ENCODE measurements at places on chromosomes 1 and 21.
A peak's percentile ranks its signal among the peaks of the same experiment; 100 is the strongest.

DNA sequence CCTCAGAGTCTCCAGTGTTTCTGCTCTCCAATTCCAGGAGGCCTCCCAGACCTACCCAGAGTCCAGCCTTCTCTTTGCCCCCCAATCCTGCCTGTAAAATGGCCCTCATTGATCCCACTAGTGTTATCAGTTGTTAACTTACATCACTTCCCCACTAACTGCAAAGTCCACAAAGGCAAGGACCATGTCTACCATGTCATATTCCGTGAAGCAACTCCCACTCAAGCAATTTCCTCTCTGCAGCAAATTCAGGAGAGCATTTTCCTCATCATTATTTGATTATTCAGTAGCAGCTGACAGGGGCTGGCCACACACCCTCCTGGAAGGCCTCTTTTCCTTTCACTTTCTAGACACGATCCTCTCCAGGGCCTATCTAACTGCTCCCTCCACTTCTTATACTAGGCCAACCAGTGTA, 153.5 kb downstream of the RERE start:
- DNase-seq, result no peak

- no peak for DNase-seq
Observed at GRCh38 chr21:46457801-46458314, 833 bp upstream of the DIP2A start.

- DNase-seq, result no peak
Observed at GRCh38 chr1:9833632-9834031, 9.9 kb upstream of the CLSTN1 start.

DNA sequence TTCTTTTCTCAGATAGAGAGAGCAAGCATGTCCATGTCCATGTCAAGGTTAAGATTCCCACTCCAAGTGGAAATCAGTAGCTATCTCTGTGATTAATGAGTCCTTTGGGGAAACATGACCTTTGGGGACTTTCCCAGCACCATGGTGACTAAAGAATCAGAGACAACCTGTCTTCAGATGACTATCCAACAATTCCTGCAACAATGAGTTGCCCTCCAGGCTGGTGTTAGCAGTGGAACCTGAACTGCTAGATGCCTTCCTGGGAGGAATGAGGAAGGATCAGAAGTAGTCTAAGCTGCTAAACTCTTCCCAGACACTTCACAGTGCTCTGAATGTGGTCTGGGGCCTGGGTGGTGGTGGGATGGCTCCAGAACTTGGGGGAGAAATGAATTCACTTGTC, 6.5 kb downstream of the S100A9 start:
- DNase-seq, result no peak

DNA sequence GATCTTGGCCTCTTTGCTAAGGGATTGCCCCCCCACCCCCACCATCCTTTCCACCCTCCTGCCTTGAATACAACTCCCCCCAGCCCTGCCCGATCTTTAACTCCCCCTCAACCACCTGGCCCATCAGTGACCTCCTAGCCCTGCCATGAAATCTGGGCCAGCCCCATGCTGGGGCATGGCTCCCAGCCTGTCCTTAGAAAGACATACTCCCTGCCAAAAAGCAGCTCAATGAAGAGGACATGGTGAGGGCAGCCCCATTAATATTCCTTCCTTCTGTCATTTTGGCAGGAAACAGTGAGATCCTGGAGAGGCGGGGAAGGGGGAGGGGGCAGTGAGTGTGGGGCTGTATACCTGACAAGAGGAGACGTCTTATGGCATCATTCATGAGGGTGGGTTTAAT, 66.8 kb upstream of the DISP3 start:
- DNase-seq, result no peak

GRCh38 chr1:245378745-245379144, 224.0 kb downstream of the KIF26B start:
- DNase-seq, result no peak

GRCh38 chr1:35666216-35666615, 24.9 kb upstream of the PSMB2 start:
- DNase-seq, result no peak

- no peak for DNase-seq
Observed at GRCh38 chr1:206979379-206980043, 9.3 kb upstream of the FCAMR start.

DNA sequence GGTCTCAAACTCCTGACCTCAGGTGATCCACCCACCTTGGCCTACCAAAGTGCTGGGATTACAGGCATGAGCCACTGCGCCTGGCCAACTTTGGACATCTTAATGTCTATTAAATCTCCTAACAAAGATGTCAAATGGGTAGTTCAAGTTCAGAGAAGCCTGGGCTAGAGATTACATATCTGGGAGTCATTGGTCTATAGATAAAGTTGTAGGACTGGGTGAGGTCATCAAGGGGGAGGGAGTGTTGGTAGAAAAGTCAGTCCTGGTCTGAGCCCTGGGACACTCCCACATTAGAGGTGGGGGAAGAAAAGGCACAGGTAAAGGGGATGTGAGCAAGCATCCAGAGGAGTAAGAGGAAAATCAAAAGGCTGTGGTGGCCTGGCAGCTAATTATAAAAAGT, 6.6 kb downstream of the UBIAD1 start:
- no peak for DNase-seq

GRCh38 chr1:74584185-74584584, 71.8 kb upstream of the LRRC53 start:
- DNase-seq, result no peak

DNA sequence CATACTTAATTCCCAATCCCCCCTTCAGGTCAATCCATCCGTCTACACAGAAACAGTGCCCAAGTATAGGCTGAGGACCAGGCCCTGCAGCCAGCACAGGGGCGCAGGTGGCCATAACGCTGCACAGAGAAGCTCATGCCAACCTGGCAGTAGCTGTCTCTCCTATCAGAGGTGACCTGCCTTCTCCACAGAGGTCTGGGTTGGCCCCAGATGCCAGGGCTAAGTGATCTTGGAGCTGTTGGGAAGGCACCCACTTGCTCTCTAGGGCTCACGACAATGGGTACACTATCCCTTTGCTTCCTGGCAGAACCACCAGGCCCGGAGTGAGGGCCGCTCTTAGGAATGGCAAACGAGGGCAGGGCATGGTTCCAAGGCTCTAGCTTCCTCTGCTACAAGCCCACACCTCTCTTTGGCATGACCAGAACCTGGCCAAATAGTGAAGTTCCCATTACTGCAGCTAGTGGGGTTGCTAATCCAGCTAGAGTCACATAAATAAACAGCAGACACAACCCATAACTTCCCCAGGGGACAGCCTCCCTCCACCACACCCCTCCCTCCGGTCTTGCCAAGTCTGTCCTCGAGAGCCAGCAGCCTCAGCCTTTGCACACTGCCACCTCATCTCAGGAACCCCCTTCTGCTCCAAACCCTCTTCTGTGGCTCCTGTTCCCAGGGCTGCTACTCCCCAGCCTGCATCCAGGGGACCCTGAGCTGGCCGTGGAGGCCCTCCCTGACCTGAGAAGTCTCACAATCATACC, 113.0 kb downstream of the GLIS1 start:
- DNase-seq, result no peak

DNA sequence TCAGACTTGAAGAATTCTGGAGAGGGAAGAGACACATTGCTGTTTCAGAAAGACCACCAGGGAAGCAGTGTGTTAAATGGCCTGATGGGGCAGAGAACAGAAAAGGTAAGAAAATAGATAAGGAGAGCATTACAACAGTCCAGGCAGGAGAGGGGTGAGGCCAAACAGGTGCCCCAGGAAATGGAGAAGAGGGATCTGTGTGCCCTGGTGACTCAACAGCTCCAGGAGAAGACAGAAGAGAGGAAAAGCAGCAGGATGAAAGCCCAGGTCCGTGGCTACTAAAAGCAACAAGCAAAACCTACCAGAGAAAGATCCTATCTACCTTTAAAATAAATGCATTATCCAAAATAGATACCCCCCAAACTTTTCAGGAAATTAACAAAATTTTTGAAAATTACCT, 9.2 kb downstream of the TP53BP2 start:
- DNase-seq, result no peak

DNA sequence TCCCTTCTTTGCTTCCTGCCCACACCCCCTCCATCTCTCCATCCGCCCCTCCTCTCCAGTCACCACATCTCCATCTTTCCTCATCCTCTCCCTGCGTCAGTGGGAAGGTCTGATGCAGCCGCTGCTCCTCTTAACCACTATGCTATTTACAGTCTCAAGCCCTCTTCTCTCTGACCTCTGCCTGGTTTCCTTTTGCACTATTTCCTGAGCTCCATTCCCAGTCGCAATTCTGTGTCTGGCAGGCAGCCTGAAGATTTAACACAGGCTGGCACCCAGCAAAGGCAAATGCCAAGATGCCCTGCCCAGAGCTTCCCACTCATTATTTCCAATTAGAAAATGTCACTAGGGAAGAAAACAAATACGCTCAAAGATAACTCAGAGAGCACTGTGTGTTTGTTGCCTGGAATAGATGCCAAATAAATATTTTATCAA, 89.6 kb upstream of the LPGAT1 start:
- DNase-seq, result no peak

GRCh38 chr1:203103829-203104495, 18.1 kb upstream of the MYOG start:
- DNase-seq, result no peak

- peak; percentile 74 for DNase-seq
Observed at GRCh38 chr21:41425954-41426675, at the start of gene MX1. Gene MX1 (plus strand): TSS chr21:41426239. CDS start chr21:41432071, 5,832 bp downstream.

GRCh38 chr1:84350550-84350949, 47.7 kb upstream of the DNASE2B start:
- DNase-seq, result no peak

DNA sequence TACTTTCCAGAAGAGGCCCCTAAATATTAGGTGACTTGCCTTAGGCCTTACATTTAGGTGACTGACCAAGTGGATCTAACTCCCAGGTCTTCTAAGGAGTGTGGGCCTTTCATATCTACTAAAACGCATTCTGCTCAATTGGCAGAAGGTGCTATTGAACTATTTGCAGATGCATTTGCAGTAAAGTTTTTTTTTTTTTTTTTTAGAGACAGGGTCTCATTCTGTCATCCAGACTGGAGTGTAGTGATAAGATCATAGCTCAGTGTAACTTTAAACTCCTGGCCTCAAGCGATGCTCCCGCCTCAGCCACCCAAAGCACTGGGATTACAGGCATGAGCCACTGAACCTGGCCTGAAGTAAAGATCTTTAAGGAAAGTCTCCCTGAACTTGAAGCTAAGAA, 13.0 kb upstream of the ACBD6 start:
- no peak for DNase-seq

GRCh38 chr1:32761253-32761877, 55.8 kb downstream of the YARS1 start:
- DNase-seq, result peak; percentile 72

GRCh38 chr1:162169031-162169790, 99.7 kb downstream of the NOS1AP start:
- no peak for DNase-seq

DNA sequence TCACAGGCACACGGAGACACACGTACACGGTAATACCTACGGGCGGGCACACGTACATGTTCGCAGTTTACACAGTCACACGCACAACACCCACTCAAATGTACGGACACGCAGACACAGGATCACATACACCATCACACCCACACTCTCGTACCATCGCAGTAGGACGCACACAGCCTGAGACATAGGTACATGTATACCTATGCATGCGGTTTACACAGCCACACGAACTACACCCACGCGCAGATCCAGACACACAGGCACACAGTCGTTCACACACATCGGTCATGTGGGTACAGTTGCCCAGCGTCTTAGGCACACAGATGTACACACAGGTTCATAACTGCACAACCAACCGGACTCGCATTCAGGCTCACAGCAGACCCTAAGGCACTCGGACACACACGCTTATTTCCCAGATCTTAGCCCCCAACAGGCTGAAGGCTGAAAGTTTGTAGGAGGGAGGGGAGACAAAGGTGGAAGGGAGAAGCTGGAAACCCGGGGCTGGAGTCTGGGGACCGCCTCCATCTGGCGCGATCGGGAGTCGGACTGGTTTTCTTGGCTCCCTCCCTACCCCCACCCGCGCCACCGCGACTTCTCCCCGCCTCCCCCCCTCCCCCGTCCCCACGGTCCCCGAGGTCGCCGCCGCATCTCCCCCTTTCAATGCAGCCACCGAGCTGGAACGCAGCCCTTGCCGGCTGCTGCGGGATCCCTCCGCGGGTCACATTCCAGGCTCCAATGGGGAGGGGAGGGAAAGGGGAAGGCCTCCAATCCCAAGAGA, 51.9 kb upstream of the SYNC start:
- DNase-seq, result peak; percentile 46

GRCh38 chr1:71565262-71565661, 484.4 kb upstream of the ZRANB2 start:
- no peak for DNase-seq

Data from ovary (tissue), 10 donors.